Fibroblast of skin of right quadriceps (primary cell): ENCODE measurements at places on chromosomes 6 and 20.

GRCh38 chr6:118856301-118856700 is 37.7 kb upstream of the ASF1A start:
- DNase-seq, result no peak

DNA sequence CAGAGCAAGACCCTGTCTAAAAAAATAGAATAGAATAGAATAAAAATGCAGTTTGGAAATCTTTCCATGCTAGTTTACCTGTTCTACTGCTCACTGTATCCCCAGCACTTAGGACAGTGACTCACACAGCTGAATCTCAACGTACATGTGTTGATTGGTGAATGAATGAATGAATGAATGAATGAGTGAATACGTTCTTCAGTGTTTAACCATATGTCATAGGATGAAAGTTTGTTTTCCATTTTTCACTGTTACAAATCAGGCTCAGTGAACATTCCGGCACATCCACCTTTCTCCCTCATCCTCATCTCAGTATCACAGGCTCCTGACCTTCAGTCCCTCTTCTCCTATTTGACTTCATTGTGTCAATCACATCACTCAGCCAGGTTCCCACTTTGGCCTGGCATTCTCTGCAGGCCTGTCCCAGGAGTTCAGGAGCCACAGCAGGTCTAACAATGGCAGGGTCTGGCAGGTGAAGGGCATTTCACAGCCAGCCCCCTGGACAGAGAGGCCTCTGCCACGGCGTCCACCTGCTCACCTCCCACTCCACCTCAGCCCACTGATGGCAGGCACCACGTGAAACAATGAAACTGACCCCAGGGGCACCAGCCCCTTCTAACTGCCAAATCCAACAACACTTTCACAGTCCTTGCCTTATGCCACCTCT is 7.9 kb downstream of the ZC3H12D start:
- DNase-seq, result no peak

DNA sequence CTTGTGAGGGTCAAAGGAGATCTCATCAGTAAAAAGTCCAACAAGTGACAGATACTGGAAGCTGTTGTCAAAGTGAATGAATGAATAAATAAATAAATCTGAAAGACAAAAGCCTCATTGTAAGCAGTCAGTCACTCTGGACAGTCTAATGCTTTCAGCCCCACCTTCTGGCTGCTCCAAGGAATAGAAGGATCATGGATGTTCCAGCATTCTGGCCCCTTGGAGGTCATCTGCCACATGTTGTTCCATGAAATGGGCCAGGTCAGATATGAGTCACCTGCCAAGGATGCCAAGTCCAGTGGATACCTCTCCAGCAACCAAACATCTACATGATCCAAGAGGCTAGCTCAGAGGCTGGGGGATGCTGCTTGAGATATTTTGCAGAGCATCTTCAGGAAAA is 185.6 kb downstream of the BMP7 start:
- peak; percentile 46 for DNase-seq

GRCh38 chr6:36319436-36319762 is 17.3 kb downstream of the BNIP5 start:
- no peak for DNase-seq

- no peak for DNase-seq
These were observed 1365.9 kb downstream of the GRIK2 start for GRCh38 chr6:102759415-102759814.

DNA sequence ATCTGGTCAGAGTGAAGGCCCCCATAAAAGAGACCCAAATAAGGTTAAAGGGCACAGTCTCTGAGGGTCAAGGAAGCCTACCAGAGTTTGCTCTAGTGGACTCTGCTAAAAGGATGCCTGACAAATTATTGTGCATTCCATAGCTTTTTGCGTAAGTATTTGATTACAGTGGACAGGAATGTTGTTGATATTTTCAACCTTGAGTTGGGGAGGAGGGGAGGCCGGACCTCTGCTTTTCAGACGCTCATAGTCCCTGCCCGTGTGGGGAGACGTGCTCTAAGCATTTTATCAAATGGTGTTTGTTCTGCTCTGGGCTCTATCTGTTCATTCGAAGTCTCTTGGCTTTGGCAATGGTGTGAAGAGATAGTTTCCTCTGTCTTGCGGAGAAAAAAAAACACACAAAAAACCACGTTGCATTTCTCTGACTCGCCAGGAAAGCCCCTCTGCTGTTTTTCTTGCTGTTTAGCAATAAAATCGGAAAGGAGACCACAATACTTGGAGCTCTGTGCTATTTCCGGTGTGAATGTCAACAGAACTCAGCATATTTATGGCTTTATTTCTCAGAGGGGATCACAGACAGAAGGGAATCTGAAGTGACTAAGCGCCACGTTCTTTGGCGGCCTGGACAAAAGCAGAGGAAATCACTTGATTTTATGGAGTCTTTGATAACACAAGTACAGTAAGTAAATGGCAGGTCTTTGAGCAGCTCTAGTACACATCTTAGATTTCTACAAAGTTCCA is 159.8 kb downstream of the ZFP64 start:
- peak; percentile 97 for DNase-seq

DNA sequence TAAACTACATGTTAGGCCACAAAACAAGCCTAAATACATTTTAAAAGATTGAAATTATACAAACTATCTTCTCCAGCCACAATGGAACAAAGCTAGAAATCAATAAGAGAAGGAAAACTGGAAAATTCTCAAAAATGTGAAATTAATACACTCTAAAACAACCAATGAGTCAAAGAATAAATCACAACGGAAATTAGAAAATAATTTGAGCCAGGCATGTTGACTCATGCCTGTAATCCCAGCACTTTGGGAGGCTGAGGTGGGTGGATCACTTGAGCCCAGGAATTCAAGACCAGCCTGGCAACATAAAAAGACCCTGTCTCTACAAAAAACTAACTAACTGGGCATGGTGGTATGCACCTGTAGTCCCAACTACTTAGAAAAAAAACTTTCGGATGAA is 6.3 kb upstream of the WFDC13 start:
- no peak for DNase-seq

DNA sequence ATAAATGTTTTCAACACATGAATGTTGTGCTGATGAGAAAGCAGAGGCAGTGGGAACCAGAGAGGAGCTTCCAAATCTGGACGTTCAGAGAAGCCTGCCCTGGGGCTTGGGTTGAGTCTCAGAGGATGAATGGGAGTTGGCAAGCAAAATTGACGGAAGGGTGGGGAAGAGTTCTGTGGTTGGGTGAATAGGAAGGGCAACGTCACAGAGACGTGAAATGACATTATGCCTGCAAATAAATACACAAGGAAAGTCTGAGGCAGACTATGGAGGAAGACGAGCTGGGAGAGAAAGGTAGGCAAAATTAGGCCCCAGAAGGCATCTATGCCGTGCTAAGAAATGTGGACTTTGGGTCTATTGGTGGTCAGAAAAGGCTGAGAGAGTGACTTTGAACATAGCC is 25.2 kb upstream of the SGK1 start:
- DNase-seq, result no peak

DNA sequence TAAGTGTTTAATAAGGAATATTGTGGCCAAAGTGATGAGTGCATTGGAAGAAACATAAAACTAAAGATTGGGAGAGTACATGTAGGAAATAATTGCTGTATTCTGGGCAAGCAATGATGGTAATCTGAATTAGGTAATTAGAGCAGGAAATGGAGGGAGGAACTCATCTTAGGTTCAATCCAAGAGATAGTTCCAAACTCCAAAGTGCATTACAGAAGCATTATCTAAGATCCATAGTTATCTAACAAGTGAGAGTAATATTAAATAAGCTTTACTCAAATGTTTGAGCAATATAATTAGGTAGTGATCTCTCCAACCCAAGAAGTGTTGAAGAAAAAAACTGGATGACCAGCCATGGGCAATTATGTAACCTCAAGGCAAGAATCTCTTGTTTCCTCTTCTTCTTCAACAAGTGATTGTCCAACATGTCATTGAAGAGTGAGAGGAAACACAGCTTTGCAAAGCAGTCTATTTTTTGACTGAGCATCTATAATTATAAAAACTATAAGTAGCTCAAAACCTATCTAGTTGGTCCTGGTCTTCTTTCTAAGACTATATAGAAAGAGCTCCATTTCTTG is 181.2 kb upstream of the TNFAIP3 start:
- no peak for DNase-seq

DNA sequence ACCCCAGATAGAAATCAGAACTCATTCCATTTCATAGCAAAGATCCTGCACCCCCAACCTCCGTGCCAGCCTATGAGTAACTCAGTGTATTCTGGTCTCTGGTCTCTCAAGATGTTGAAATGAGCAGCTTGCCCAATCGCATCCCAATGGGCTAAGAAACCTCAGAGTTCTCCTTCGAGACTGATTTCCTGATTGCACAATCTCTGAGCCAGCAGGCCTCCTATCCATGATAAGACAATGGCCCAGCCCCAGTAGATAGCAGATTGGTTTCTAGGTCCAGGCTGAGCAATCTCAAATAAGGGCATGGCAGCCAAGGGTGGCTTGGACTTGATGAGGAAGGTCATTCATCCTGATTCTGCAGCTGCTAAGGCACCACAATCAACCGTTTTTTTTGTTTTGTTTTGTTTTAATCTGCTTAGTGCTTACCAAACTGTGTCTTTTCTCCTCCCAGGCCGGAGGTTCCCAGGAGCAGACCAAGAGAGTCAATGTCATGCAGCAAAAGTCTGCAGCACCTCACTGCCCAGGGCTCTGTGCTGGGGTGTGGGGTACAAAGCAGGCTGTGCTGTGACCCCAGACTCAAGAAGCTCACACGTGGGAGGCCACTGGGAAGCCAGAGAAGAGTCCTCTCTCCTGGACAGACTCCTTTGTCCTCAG is 125.1 kb upstream of the NXT1 start:
- DNase-seq, result peak; percentile 72

GRCh38 chr20:63313349-63314014 is 20.5 kb downstream of the COL20A1 start:
- no peak for DNase-seq

- DNase-seq, result no peak
These were observed 235.1 kb upstream of the RREB1 start for GRCh38 chr6:6872459-6873344.

DNA sequence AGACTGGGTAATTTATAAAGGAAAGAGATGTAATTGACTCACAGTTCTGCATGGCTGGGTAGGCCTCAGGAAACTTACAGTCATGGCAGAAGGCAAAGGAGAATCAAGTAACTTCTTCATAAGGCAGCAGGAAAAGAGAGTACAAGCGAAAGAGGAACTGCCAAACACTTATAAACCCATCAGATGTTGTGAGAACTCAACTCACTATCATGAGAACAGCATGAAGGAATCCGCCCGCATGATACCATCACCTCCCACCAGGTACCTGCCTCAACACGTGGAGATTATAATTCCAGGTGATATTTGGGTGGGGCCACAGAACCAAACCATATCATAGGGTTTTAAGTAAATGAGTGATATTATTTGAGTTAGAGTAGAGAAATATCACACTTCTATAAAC is 189.3 kb downstream of the TSHZ2 start:
- DNase-seq, result no peak

DNA sequence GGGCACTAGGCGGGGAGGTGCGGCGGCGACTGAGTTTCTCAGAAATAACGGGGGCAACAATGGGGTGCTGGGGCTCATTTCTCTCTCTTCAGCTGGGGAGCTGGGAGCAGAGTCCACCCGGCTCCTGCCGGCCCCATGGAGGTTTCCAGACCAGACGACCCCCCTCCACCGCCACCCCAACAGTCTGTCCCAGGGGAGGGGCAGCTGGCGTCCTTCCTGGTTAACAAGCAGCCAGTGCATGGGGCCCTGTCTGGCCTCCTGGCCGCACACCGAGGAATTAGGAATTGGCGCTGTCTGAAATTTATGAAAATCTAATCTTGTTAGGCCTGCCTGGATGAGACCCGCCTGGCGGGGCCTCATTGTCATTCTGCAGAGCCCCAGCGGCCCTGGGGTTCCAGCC is 42.4 kb downstream of the PMEPA1 start:
- no peak for DNase-seq

DNA sequence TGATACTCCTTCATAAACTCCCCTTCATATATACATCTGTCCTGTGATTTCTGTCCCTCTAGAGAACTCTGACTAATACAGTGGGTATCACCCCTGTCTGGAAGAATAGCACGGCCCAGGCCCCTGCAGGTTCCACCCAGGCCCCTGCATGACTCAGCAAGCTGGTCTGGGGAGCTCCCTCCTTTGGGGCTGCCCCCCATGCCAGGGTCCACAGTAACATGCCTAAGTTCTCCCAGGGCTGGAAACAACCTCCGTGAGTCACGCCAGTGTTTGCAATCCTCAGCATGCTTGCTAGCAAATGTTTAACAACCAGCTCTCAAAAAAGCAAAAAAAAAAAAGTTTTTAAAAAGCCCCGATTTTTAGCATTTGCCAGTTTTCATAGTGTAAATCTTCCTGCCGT is 134.3 kb upstream of the CDH4 start:
- DNase-seq, result peak; percentile 71

DNA sequence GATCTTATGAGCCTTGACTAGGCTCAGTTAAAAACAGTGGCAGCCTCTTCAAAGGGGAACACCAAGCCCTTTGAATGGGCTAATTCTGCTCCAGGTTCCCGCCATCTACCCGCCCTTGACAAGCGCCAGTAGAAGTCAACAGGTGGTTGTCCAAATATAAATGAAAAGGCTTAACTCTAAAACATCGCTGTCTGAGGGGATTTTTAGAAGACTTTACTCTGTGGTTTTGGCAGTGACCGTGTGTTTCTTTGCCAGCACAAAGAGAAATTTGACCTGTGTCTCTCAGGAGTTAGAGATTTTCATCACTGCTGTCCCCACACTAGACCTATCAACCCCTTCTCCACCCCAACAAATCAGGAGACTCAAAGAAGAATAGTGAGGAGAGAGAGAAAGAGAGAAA is 19.8 kb upstream of the SIM1 start:
- DNase-seq, result no peak

GRCh38 chr6:90098627-90099026 is 198.0 kb downstream of the BACH2 start:
- no peak for DNase-seq

GRCh38 chr20:44419131-44419844 is 56.4 kb upstream of the TTPAL start:
- DNase-seq, result no peak

DNA sequence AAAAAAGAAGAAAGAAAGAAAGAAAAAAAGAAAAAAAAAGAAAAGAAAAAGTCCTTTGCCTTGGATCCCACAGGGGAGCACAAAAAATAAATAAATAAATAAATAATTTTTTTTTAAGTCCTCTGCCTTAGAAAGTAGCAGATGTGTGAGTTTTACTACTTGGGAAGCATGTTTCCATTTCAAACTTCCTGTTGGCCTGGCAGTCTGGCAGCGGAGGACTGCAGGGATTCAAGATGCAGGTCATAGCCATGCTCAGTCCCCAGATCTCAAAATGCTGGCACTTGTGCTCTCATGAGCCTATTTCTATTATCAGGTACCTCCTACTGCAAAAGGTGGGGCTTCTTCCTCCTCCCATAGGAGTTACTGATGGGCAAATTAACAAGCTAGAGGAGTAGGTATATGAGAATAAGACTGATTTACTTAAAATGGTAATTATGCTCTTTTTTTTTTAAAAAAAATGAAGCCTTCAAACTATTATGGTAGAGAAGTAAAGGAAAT is 54.2 kb upstream of the MAP7 start:
- DNase-seq, result no peak

DNA sequence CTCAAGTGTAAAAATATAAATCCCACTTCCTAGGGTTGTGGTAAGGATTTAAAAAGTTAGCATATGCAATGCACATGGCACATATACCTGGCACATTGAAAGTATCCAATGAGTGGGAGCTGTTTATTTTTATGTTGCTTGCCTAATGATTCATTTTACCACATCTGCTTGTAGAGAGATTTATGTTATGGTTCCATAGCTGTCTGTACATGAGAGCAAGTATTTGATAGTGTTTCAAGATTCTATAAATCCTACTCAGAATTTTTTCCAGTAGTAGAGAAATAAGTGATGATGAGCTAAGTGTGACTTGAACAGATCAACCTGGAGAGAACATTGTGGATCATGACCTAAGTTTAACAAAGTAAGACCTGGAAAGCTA is 125.3 kb upstream of the SPTLC3 start:
- peak; percentile 29 for DNase-seq
